NCI-H1694 (cell line): ENCODE measurements at places on chromosomes 4 and X.

DNA sequence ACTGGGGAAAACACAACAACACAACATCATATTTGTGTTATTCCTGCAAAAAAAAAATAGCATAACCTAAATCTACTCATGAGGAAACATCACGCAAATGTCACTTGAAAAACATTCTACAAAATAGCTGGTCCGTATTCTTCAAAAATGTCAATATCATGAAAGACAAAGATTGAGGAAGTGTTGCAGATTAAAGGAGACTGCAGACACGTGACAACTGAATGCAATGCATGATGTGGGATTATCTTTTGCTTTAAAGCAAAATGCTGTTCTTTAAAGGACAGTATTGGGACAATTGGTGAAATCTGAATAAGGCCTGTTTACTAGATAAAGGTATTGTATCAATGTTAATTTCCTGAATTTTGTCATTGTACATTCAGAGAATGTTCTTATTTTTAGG, 157.7 kb downstream of the SMIM20 start:
- no peak for DNase-seq

DNA sequence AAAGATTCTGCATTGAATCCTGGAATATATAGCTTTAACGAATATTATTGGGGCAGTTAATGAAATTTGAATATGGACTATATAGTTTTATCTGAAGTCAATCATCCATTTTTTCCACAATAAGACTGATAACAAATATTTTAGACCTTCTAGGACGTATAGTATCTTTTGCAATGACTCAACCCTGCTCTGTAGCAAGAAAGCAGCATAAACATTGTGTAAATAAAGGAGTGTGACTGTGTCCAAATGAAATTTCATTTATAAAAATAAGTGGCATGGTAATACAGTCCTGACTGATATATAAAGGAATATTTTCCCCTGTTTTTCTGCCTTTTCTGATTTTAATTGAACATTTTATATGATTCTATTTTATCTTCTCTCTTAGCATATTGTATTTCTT, 947.7 kb upstream of the SLIT2 start:
- DNase-seq, result no peak

DNA sequence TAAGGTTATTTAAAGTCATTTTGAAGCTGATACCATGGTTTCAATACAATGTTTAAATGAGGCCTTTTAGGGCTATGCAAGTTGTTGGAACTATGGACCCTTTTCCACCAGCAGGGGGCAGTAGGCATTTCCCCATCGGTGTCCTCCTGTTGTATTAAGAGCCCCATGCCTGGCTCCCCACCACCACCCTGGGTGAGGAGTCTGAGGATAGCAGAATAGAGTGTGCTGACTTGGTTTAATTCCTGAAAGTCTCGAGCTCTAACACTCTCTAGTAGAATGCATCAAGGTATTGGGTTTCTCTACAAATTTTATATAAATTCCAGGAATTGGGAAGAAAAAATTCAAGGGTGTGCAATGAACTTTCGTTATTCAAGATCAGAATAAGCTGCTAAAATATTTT, 234.8 kb upstream of the JADE1 start:
- DNase-seq, result peak; percentile 58

GRCh38 chr4:134628066-134628465, 426.5 kb upstream of the PABPC4L start:
- no peak for DNase-seq

GRCh38 chr4:145930592-145930991, 8.0 kb downstream of the ZNF827 start:
- no peak for DNase-seq

GRCh38 chr4:175953960-175954521, 111.6 kb upstream of the WDR17 start:
- DNase-seq, result no peak

DNA sequence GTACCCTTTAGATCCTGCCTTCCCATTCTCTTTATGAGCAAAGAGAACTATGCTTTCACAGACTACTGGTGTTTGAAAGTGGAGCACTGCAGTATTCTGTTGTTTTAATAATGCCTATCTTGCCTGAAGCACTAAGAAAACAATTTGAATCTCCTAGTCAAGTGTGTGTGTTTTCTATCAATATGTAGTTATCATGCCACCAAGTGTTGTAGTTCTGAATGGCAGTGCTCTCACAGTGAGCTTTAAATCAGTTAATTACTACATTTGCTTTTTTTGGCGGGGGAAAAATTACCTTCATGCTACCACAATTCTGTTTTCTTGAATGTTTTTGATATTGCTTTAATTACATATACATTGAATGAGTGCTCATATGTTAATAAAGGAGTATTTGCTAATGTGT, 143.6 kb upstream of the FAM47A start:
- no peak for DNase-seq

GRCh38 chrX:9196961-9197640, 163.2 kb upstream of the FAM9B start:
- no peak for DNase-seq

- DNase-seq, result no peak
Observed at GRCh38 chr4:53956454-53956853, 108.0 kb downstream of the CHIC2 start.

DNA sequence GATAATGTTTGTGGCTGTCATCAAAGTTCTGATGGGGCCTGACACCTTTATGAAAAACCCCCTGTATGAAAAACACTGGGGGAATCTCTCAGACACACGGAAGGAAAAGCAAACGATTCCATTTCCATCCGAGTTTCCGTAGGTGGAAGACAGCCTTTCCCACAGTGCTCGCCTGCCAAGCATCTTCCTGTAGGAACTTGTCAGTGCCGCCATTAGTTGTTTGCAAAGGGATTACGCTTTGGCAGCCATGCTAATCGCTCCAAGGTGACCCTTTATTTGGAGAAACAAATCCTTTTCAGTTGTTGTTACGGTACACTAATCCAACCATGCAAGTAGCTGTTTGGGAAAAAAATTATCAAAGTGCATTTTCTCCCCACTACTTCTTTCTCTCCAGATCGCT, 44.4 kb upstream of the STOX2 start:
- DNase-seq, result no peak

- DNase-seq, result no peak
Observed at GRCh38 chr4:1669270-1669669, 14.8 kb downstream of the FAM53A start.

DNA sequence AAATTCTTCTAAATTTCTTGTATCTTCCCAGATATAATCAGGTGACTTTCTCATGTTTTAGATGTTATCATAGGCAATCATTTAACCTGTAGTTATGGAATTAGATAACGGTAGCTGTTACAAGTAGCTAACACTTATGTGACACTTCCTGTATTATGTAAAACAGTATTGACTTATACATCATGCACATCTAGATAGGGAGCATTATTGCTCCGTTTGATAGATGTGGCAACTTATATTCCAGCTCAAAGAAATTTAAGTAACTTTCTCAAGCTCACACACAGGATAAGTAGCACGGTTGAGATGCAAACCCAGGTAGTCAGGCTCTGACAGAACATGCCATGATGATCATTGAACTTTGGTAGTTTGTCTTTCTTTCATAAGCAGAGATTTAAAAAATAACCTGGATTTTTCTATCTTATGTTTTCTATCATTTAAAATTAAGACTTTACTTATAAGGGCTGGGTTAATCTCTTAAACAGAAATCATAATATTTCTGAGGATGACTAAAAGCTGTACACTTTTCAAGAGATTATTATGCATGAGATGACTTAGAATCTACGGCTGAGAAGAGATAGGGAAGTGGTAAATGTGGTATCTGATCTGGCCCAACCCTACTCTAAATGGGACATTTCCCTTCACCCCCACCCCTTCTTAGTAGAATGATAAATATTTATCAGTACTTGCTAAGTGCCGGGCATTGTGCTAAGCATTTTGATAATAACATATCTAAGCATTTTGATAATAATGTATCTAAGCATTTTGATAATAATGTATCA, 69.1 kb upstream of the HPGD start:
- DNase-seq, result no peak

- no peak for DNase-seq
Observed at GRCh38 chrX:37491686-37492085, 79.8 kb upstream of the LANCL3 start.

- DNase-seq, result no peak
Observed at GRCh38 chr4:85005865-85006377, 39.4 kb upstream of the WDFY3 start.

DNA sequence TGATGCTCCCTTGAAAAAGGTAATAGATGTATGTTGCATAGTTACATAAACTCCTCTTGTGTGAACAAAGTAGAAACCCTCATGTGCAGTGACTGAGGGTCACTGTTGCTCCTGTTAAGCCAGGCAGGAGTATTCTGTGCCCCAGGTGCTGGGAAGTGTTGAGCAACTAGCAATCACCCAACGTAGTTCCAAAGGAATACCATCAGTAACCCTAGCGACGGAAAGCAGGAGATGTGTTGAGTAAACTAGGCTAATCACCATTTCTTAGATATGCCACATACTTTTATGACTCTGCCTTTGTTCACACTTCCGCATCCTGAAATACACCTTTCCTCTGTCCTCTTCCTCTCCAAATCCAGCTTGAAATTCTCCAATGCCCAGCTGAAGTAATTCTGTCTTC, 50.9 kb upstream of the TAB3 start:
- DNase-seq, result no peak

GRCh38 chrX:57445076-57445475, 146.7 kb upstream of the ZXDB start:
- DNase-seq, result no peak

GRCh38 chr4:38170338-38171169, 210.4 kb downstream of the PTTG2 start:
- no peak for DNase-seq

- no peak for DNase-seq
Observed at GRCh38 chr4:21884615-21885014, 64.0 kb downstream of the KCNIP4 start.

- DNase-seq, result no peak
Observed at GRCh38 chr4:83362492-83363329, 28.1 kb upstream of the HPSE start.

DNA sequence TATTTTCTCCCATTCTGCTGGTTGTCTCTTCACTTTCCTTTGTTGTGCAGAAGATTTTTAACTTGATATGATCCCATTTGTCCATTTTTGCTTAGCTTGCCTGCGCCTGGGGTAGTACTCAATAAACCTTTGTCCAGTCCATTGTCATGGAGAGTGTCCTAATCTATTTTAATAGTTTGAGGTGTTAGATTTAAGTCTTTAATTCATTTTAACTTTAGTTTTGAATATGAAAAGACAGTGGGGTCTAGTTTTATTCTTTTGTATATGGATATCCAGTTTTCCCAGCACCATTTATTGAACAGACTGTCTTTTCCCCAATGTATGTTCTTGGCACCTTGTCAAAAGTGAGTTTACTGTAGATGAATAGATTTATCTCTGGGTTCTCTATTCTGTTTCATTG, 76.0 kb upstream of the ITM2A start:
- DNase-seq, result no peak

DNA sequence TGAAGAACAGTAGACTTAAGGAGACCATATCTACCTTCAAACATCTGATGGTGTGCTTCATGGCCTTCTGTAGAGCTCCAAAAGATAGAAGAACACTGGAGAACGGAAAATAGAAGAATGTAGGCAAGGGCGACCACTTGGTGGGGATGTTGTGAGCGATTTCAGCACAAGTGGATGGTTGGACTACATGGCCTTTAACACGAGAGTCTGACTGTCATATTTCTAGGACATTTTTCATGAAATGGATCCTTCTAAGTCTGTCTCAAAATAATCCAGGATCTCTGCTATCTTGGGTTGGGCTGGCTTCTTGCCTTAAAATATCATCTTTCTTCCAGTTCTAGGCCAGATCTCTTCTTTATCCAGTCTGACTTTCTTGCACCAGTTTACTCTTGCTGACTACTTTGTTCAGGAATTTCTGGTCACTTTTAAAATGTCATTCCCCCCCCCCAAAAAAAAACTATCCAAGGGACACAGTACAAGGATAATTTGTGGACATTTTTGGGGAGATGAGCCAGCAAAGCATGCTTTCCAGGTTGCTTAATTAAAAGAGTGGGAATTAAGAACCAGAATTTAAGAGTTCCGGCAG, 1.2 kb upstream of the MID1IP1 start:
- no peak for DNase-seq

DNA sequence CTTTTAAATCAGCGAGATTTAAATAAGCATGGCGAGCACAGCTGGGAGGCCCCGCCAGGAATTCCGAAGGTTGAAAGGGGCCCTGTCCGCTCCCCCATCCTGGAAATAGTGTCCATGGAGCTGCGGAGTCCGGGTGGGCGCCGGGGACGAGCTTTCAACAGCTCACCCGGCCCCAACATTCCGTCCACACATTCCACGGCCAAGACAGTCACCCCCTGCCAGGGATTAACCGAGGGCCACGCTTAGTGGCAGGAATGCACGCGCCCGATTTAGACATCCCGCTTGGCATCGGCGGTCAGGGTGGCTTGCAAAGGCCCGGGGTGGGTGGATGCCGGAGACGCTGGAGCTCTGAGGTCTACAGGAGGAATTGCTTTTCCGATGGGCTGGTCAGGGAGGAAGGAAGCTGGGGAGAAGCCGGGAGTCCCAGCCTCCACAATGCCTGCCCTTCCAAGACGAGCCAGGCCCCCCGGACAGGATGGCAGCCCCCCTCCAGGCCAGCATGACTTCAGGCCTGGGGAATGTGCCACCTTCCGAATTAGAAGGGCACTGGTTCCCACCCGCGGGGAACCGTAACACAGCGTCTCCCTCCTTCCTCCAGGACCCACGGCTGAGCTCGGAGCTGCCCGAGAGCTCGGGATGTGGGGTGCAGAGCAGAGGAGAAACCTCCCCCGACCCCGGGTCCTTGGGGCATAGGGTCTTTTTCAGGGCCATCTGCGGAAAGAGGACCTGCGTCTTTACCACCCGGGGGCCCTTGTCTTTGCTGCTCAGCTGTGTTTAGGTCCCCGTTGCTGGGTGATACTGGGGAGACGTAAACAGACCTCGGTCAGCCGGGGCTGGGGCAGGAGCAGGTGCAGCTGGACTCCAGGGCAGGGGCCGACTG, 26.9 kb upstream of the PPP2R3B start:
- no peak for DNase-seq

- no peak for DNase-seq
Observed at GRCh38 chr4:119227690-119228089, 15.2 kb downstream of the USP53 start.

- no peak for DNase-seq
Observed at GRCh38 chr4:86544310-86544966, 49.7 kb upstream of the PTPN13 start.

DNA sequence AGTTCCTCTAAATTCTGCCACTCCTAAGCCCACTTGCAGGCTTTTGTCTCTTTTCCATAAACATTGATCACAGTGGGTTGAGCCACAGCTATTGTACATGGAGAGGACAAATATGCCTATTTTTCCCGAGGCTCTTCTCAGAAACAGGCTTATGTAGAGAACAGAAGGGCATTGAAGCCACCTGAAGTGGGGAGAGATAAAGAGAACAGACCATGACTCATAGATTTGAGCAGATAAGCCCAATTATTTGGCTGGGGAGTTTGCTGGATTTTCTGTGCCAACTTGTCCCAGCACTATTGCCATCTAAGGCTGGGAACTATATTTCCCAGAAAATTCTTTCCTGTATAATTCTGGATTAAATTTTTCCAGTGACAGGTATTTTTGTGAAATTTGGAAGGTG, 446.1 kb upstream of the RPS6KA3 start:
- DNase-seq, result no peak

DNA sequence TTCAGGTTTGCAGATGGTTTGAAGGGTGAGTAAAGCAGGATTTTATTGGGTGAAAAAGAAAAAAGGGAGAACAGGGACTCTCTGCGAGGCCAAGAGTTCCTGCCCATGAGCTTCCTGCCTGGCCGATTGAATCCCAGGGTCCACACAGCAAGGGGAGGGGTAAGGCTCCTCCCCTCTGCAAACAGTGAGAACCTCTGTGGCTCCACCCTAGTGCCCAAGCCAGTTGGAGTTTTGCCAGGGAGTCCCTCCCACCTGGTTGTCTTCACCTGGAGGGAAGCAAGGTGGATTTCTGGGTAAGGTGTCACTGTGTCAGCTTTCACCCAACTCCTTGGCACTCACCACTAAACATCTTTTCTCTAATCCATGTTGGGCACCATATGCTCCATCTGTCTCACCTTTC, 70.9 kb downstream of the PDHA2 start:
- DNase-seq, result no peak
